Foreskin fibroblast (primary cell): ENCODE measurements at places on chromosomes 2 and 18.

- no peak for DNase-seq
Measured at GRCh38 chr18:77205769-77206168, 43.9 kb upstream of the GALR1 start.

GRCh38 chr2:10256515-10257031 lies 46.1 kb upstream of the HPCAL1 start:
- no peak for DNase-seq

GRCh38 chr2:100470182-100470581 lies at the start of gene NMS:
Gene NMS (plus strand): TSS chr2:100470482. CDS start chr2:100470489, 7 bp downstream.
- DNase-seq: no peak

GRCh38 chr2:1052771-1053191 lies 102.1 kb downstream of the SNTG2 start:
- DNase-seq: peak; percentile 30

- DNase-seq: no peak
Measured at GRCh38 chr18:46419391-46420141, 237.5 kb downstream of the LOXHD1 start.

DNA sequence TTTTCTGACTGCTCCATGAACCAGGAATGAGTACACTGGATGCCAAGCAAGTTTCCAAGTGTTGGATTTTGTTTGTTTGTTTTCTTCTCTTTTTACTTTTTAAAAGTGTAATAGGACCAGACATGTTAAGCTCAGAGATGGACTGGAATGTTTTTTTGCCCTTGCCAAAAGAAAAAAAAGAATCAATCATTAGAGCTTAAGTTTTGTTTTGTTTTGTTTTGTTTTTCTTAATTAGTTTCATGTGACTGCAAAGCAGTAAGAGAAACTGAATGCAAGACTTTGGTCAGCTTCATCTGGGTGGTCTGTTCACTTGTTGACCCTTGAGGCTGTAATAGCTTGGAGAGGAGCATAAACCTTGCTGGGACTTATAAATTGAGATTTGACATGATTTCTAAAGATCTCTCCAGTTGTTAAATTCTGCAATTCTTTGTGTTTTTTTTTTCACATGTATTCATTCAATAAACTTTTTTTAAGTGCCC lies 42.4 kb upstream of the SLC1A4 start:
- DNase-seq: no peak
